Anterior cingulate cortex (tissue), 58 donors: ENCODE measurements at places on chromosomes 1 and 21.

DNA sequence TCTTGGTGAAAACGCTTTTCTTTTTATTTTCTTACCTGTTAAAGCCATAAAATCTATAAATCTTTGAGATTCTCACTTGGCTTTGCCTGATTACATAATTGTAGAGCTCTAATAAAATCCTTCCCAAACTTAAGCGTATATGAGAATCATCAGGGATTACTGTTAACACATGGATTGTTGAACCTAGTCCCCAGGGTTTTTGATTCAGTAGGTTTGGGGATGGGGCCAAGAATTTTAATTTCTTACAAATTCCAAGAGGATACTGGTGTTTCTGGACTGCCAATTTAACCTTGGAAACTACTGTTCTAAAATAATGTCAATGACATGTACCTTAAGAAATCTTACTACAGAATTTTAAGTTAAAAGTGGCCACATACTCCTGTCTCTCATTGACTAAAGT is 694.2 kb downstream of the BRINP3 start:
- DNase-seq = no peak

GRCh38 chr1:182588500-182589396 is at the start of gene RNASEL:
RNASEL (minus strand) TSS chr1:182589256; CDS start chr1:182586806, 2,450 bp downstream.
- peak; percentile 79 for DNase-seq

DNA sequence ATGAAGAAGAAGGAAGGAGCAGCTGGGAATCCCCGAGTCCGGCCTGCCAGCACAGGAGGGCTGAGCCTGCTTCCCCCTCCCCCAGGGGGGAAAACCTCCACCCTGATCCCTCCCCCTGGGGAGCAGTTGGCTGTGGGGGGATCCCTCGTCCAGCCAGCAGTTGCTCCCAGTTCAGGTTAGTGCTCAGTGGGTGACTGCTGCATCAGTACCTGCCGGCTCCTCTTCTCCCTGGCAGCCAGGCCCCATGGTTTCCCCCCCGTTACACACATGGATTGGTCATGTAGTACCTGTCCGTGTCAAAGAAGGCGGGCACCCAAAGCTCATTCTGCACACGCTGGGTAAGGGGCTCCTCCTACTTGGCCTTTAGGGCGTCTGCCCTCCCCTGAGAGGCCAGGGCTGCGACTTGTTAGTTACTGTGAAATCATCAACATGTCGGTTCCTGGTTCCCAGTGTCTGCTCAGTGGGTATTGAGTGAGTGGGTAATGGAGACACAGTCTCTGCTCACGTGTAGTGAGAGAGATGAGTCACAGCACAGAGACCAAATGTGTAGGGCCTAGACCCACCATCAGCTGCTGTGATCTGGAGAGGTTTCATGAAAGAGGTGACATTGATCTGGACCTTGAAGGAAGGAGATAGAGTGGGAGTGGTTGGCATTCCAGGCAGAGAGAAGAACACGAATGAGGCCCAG is 11.5 kb downstream of the NECAP2 start:
- DNase-seq = no peak

GRCh38 chr1:228163007-228163753 is 2.4 kb upstream of the IBA57 start:
- no peak for DNase-seq

DNA sequence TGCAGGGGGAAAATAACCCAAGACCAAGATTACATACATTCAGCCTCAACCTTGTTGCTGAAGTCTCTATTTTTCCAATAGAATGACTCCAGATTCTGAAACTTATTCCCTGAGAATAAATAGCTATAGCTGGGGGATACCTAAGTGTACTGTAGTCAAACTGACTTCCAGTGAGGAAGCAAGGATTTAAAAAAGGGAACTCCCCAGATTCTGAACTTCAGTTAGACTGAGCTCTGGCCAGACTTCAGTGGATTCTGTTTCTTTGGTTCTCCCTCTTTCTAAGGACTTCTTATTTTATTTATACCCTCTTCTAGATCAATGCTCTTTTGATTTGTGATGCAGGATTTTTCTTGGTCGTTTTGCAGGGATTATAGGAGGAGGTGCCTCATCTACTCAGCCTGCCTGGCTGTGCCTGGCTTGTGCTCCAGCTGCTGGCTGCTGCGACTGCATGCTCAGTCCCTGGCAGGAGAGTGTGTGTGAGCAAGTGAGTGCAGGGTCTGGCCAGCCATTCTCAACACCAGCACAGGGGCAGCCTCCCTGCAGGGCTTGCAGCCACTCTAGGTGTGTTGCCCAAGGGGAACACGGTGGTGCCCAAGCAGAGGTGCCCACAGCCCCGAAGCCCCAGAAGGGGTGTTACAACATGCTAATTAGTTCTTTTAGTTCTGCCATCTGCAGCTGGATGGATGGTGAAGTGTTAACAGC is 43.0 kb downstream of the SPATA17 start:
- no peak for DNase-seq

DNA sequence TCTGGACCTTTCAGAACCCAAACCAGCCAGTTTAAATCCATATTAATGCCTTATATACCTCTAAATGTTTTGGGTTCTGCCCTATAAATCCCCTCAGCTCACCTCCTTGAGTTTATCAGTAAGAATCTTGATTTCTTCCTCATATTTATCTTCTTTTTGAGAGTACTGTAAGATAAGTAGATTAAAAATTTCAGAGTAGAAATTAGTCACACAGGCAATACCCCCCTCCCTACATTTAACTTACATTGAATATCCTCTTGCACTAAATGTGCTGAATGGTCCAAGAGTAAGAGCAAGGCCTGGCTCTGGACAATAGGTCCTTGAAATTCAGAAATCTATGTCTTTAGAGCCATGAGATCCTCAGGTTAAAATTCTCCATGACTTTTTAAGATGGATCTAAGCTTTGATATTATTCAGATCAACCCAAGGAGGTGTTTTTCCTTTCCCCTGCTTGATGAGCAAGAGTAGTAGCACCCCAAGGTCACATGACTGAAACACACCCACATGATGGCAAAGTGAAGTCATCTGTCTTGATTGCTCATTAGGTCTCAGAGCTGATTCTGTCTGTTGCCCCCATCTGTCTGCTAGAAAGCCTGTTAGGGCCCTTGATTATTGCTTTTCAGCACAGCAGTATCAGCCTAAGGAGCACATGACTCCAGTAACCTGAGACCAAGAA is 15.8 kb upstream of the NUP210L start:
- DNase-seq = no peak

GRCh38 chr1:2413495-2414296 is 1.3 kb upstream of the PEX10 start:
- DNase-seq = no peak

DNA sequence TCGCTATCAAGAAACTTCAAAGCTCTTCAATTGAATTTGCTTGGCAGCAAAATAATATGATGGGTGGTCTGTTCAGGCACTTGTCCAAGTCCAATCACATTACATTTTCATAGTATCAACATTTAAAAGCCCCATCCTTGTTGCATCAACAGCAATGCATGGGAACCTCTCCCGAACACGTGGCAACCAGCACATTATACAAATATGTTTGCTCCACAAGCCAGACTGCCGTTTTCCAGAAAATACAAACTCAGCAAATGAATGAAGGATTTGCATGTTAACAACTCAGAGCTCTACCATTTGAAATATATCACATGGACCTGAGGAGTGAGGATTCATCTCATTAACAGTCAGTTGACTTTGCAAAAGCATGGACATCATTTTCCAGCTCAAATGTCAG is 20.0 kb upstream of the LYPLAL1 start:
- DNase-seq = no peak

GRCh38 chr1:229138058-229138457 is 132.9 kb upstream of the RAB4A start:
- DNase-seq = no peak

DNA sequence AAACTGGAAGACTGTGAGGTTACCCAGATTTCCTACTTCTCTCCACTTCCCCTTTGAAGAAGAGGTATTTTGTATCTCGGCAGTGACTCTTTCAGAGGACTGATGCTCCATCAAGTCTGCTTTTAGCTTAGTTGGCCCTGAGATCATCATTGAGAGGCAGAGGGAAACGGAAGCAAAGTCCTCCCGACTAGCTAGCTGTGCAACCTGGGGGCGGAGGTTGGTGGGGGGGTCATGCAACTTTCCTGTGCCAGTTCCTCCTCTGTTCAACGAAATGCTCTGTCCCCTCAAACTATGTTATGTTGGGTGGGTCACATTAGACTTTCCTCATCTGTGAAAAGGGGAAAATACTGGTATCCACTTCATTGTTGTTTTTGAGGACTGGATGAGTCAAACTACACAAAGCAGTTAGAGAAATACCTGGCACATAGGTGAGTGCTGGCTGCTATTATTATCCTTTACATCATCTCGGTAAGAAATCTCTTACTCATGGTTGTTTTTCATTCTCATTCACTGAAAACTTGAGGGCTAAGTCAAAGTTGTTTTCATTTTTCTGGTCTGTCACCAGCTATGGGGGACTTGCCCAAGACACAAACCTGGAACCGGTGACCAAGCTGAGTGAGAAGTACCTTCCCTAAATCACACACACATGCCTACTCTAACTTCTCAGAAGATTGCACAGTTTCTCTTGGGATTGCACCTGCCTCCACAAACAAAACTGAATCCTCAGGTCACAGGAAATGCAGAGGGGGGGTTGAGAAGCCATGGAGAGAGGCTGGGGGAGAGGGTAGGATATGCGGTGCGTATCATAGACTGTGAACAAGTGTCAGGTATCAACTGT is 83.3 kb downstream of the ABCA4 start:
- no peak for DNase-seq

- no peak for DNase-seq
These were observed 157.2 kb upstream of the COL11A1 start for GRCh38 chr1:103265551-103265950.

DNA sequence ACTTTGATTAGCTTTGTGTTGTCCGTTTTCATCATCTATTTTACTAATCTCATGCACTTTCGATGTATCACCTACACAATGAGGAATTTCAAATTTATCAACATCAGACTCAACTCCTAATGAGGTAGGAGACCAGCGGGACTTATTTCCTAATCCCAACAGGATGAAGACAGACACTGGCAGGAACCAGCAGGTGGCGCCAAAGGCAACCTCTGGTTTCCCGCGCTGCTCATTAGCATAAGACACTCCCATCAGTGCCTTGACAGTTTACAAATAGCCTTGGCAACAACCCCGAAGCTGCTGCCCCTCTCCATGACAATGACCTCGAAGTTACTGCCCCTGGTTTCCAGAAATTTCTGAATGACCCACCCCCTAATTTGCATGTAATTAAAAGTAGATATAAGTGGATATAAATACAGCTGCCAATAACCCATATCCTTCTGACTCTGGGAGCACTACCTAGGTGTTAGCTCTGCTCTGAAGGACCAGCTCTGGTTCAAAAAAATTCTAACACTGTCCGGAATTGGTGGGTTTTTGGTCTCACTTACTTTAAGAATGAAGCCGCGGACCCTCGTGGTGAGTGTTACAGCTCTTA is 974.8 kb downstream of the ADGRL2 start:
- peak; percentile 29 for DNase-seq

DNA sequence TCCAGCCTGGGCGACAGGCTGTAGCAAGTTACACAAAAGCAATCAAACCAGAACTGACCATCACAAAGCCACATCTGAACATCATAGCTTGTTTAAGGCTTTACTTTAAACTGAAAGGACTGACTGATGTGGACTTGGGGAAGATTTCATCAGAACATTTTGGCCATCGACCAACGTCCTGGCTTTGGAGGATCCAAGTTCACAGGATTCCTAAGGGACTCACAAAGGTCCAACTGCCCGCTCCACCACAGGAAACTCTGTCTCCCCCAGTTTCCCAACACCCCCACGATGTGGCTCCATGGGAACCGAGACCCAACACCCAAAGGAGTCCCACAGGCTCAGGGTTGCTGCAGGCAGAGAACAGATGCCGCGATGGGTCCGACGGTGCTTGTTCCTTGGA is 9.3 kb downstream of the SSU72 start:
- DNase-seq = no peak

- no peak for DNase-seq
These were observed 25.9 kb downstream of the RHBG start for GRCh38 chr1:156394835-156395461.

DNA sequence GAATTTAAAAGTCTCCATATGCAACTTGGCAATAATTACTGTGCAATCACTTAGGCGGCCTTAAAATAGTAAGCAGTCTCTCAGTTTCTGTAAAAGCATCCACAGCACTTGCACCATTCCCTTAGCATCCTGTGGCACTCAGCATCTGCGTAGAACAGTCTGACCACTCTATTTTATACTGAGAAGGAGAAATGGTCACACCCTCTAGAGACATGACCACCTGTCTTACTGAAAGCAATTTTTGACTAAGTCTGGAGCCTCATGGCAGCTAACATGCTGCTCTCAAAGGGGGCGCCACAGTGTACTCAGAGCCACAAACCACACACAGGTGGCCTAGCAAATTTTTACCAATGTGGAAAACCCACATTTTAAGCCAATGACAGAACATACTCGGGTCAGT is 62.0 kb downstream of the KCNK1 start:
- DNase-seq = no peak
